Fibroblast of the aortic adventitia (primary cell): ENCODE measurements at places on chromosomes 7 and 10. TPM values are rescaled to one million over a fixed set of nuclear protein-coding genes. Genes with fewer than 3 reads are reported as not detected.

DNA sequence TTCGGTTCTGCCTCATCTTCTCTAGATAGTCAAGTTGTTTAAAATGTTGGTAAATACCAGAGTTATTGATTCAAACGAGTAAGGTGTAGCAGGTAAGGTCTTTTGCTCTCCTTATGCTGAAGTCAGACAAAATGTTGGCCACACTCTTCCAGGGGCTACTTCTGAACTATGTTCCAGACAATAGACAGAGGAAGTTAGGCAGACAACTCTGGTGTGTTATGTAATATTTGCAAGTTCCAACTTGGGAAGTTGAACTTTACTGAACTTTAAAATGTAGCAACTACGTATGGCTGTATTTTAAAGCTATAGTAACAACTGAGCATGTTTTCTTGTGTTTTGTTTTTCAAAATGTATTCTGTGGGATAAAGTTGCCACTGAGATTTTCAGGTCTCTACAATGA is 125.7 kb upstream of the NEBL start:
- no peak for DNase-seq

- DNase-seq = peak; percentile 53
Observed at GRCh38 chr10:13816195-13816925, 229.6 kb downstream of the PRPF18 start.

DNA sequence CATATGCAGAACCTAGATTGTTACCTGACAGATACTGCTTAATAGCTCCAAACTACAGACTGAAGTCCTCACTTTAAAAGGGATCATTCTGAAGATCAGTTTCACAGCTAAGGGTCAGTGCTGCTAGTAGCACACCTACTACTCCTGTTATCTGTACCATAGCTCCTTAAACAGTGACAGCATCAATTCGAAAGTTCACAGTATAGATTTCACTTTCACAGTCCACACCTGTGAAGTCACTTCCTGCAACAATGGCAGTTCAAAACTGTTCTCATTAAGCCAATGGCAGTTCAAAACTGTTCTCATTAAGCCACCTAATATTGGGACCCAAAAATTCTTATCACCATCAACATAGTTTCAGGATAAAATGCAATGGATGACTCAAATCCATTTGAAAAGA is 10.7 kb upstream of the FHIP2A start:
- no peak for DNase-seq

DNA sequence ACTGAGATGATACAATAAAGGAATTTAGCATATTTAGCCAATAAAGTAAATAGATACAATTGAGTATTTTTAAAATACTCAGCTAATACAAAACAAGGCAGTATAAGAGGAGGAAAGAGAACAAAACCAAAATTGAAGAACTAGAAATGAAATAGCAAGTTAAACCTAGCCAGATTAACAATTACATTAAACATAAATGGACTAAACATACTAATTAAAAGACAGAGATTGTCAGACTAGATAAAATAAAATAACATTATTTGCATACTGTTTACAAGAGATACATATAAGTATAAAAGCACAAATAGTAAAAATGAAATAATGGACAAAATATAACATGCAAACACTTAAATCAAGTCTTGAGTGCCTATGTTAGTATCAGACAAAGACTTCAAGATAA is 517.7 kb upstream of the PHF14 start:
- no peak for DNase-seq

DNA sequence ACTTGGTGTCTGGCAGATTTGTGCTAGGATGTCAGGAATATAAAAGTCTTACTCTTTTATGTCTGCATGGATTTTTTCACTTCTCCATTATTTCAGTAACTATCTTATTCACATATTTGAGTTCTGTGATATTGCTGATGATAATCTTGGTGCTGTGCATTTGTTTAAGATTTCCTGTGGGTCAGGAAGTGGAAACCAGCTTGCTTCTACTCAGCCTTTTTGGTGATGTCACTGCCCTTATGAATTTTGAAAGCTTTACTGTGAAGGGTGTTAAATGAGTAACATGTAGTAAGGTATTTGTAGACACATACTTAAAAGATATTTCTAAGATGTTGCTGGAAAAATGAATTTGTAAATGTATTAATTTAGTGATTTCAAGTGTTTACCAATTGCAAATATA is 69.5 kb upstream of the VOPP1 start:
- no peak for DNase-seq

DNA sequence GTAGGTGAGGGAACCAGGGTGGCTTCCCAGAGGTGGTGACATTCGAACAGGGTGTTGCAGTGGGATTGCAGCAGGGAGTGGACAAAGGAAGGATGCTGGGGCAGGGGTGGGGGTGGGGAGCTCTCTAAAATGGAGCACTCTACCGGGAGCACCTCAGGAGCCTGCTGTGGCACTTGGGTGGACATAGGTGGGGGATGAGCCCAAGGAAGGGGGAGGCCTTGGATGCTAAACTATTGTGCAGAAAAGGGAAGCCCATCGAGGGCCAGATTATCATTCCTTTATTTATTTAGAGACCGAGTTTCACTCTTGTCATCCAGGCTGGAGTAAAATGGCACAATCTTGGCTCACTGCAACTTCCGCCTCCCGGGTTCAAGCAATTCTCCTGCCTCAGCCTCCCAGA is 3.3 kb upstream of the STX1A start:
- no peak for DNase-seq

The NKX1-2 gene
- not detected in 2 replicates for total RNA-seq

DNA sequence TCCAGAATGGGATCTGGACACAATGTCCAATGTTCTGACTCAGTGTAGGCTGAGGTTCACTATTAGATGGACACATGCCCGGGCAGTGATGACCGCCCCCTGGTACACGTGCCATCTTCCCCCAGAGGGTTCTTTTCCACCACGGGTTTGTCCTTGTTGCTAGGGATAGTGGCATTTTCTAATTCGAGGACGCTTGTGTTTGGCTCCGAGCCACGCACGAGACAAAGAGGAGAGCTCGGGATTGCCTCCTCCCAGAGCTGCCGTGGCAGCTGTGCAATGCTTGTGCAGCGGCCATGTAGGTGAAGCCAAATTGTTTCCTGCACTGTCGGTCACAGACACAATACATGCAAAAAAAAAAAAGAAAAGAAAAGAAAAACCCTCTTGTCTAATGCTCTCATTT is 207.5 kb downstream of the PAXIP1 start:
- no peak for DNase-seq

GRCh38 chr10:107614939-107615685 is 450.6 kb upstream of the SORCS1 start:
- no peak for DNase-seq

- peak; percentile 79 for DNase-seq
Observed at GRCh38 chr10:13997650-13998049, 333.1 kb downstream of the FRMD4A start.

The ELFN1 gene
- 1.6 and 3.8 TPM in 2 replicates for total RNA-seq

The NEUROD6 gene
- not detected in 2 replicates for total RNA-seq

The ODAD2 gene
- 0.18 and 0.57 TPM in 2 replicates for total RNA-seq

- DNase-seq = peak; percentile 7
Observed at GRCh38 chr10:50929670-50930069, 44.2 kb upstream of the A1CF start.

- DNase-seq = no peak
Observed at GRCh38 chr7:131737746-131738465, 181.5 kb upstream of the PODXL start.

The LFNG gene
- total RNA-seq = 0.72 and 2.3 TPM in 2 replicates
